ENCODE measurements at places on chromosomes 12 and 14.

DNA sequence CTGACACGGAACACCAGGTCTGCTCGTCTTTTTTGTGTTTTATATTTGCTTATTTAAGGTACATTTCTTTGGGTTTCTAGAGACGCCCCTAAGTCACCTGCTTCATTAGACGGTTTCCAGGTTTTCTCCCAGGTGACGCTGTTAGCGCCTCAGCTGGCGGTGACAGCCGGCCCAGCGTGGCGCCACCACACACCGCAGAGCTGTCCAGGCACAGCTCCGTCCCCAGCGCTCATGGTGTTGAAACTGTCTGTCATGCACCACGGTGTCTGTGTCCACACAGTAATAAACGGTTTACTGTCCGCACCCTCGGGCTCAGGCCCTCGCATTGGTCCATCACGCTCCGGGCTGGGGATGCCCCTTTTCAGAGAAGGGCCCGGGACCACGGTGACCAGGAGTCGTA is 15.5 kb downstream of the DEGS2 start:
- DNase-seq = no peak

- no peak for DNase-seq
These were observed 13.3 kb upstream of the GRIP1 start for GRCh38 chr12:66692170-66692569.

- no peak for DNase-seq
These were observed 225.3 kb upstream of the PELI2 start for GRCh38 chr14:55892906-55893305.

- DNase-seq = no peak
These were observed 20.5 kb downstream of the PLEKHH1 start for GRCh38 chr14:67553547-67553946.

- no peak for DNase-seq
These were observed 327.5 kb upstream of the DIO2 start for GRCh38 chr14:80538633-80539375.

DNA sequence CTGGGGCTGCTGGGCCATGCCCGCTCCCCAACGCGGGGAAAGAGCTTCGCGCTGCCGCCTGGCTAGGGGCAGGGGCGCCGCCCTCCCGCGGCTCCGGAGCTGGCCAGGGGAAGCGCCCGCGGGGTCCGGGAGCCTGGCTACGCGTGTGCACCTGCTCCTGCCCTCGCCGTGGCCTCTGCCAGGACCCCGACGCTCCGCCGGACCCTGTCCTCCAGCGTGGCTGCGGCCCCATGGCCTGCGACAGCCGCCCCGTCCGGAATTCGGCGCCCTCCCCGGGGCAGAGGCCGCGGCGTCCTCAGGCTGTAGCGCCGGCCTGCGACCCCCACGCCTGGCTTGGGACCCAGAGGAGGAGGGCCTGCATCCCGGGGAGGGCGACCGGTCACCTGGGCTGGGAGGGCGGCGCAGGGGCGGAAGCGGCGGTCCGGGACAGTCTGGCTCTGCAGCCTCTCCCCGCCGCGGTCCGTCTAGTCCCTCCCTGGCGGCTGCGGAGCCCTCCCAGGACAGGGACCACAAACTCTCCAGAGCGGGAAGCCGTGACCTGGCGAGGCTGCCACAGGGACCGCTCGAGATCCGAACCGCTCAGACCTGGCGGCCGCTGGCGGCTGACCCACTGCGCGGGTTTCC is 85.6 kb downstream of the ALG10 start:
- no peak for DNase-seq

DNA sequence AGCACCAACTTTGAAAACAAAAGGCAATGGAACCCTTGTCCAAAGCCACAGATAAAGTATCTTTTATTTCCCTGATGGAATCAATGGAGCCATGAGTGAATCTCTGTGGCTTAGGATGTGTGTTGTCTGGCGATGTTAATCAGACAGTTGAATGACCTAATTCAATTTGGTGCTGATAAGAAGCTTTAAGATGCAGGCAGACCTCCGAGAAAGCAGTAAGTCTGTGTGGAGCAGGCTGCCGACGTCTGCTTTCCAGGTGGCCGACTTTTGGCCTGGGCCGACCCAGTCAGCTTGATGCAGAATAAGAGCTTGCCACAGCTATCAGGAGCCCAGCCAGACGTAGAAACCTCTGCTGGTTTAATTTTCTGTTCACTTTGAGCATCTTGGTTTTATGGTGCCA is 21.1 kb upstream of the TMEM132C start:
- no peak for DNase-seq

DNA sequence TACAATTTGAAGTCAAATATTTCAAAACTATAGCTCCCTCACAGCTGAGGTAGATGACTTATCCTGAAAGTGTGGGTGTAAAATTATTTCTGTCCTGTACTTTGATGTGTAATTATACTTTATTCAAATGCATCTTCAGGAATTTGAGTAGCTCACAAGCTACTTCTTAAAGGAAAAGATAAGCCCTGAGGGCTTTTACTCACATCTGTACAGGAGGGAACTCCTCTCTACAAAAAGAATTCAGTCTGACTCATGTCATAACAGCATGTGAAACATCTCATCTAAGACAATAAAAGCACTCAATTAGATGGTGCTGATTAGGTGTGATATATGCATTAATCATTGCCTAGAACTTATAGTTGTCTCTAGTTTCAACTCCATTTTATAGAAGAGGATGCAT is 452.0 kb downstream of the PRKD1 start:
- DNase-seq = no peak

DNA sequence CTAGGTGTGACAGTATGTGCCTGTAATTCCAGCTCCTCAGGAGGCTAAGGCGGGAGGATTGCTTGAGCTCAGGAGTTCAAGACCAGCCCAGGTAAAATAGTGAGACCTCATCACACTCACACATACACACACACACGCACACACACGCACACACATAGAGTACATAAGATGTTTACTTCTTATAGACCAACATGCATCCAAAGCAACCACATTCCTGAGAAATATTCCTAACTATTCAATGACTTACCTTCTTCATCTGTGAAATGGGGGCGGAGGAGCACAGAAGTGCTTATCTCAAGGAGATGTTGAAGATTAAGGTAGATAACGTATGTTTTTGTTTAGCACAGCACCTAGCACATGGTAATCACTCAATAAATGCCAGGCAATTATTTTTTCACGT is 6.4 kb downstream of the NDUFA12 start:
- DNase-seq = no peak

GRCh38 chr12:56980268-56980667 is 22.9 kb upstream of the RDH16 start:
- no peak for DNase-seq

DNA sequence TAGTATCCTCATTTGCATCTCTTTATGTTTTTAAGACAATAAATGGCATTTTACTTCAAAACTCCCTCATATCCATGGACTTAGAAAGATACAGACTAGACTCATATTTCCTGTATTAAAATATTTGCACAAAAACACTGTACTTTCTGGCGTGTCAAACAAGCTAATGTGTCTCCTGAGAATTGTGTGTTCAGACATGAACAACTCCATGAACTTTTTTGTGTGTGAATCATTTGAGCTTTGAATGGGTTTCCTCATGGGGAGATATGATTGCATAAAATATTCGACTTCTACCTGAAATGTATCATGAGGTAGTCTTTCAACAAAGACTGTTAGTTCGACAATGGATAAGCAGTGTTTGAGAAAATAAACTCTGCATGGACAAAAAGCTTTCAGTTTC is 58.8 kb downstream of the TMEM30B start:
- DNase-seq = no peak

Measured in GM04504 (cell line).